ENCODE measurements at places on chromosomes 6 and 20.

DNA sequence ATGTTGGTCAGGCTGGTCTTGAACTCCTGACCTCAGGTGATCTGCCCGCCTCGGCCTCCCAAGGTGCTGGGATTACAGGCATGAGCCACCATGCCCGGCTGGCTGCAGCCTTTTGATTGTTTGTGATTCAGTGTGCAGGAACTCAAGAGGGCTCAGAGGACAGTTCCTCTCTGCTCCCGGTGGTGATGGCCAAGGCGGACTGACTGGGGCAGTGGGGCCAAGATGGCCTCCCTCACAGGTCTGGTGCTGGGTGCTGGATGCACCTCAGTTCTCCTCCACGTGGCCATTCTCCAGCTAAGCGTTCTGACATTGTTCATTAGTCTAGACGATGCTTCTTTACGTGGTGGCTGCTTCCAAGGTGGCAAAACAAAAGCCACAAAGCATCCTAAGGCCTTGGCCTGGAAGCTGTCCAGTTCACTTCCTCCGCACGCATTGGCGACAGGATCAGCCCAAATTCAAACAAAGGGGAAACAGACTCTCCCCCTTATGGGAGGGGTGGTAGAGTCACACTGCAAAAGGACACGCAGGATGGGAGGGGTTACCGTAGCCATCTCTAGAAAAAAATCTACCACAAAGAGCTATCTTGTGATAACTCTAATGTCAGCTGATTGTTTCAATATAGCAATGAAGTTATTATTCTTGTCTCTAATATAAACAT, 146.9 kb downstream of the FOXC1 start:
- no peak for DNase-seq

GRCh38 chr20:37936041-37936440, 33.1 kb downstream of the VSTM2L start:
- no peak for DNase-seq

DNA sequence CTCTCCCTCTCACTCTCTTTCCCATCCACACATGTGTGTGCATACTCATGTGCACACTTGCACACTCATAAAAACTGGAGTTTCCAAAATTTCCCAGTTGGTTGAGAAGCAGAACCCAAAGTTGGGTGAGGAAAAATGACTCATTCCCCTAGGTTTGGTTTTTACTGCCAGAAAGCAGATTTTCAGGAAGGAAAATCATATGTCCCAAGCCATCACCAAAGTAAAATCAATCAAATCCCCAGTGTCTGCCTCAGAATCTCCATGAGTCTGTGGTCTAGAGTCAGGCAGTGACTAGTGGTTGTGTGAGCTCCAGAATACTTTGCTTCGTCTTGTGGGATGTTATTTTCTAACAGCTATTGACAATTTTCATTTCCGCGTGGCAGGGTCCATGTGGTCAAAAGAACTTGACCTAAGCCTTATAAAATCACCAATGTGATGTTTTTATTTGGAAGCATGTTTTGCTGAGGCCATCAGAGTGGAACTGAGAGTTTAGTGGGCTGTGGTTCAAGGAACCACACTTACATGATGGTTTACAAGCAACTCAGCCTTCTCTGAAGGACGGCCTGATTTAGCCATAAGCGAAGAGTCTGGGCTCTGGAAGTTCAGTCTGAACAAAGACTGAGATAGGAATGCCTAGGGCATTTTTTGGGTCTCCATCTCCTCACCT, 81.9 kb upstream of the CCN6 start:
- no peak for DNase-seq

DNA sequence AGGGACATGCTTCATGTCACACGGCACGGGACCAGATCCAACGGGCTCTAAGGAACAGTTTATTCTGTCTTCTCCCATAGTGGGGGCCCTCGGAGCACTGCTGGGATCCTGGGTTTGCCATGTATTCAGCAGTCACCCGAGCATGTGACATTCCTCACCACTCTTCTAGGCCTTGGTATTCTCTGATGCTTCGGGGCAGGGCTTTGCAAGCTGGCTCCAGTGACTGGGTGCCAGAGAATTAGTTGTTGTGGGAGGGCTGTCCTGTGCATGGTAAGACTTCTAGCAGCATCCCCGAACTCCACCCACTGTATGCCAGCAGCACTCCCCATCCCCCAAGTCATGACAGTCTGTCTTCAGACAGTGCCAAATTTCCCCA, 5.4 kb downstream of the CCN5 start:
- peak; percentile 96 for DNase-seq

- no peak for DNase-seq
Measured at GRCh38 chr6:6711832-6712448, 123.4 kb downstream of the LY86 start.

DNA sequence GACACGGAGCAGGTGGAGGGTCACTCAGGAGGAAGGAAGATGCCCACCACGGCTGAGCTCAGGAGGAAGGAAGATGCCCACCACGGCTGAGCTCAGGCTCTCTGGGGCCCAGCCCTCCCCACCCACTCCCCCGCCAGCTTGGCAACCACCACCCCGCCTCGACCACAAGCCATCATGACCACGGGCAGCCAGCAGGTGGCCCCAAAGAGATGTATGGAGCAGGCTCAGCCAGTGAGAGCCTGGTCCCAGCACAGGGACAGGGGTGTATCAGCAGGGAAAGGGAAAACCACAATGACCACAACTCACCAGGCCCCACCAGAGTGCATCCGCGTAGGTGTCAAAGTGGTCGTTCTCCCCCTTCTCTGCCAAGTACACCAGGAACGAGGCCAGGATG, 30.4 kb downstream of the KCNQ2 start:
- peak; percentile 59 for DNase-seq

- peak; percentile 66 for DNase-seq
Measured at GRCh38 chr6:10033223-10033829, 381.5 kb downstream of the TFAP2A start.

GRCh38 chr6:99458319-99458718, 33.2 kb upstream of the PNISR start:
- DNase-seq, result peak; percentile 48

DNA sequence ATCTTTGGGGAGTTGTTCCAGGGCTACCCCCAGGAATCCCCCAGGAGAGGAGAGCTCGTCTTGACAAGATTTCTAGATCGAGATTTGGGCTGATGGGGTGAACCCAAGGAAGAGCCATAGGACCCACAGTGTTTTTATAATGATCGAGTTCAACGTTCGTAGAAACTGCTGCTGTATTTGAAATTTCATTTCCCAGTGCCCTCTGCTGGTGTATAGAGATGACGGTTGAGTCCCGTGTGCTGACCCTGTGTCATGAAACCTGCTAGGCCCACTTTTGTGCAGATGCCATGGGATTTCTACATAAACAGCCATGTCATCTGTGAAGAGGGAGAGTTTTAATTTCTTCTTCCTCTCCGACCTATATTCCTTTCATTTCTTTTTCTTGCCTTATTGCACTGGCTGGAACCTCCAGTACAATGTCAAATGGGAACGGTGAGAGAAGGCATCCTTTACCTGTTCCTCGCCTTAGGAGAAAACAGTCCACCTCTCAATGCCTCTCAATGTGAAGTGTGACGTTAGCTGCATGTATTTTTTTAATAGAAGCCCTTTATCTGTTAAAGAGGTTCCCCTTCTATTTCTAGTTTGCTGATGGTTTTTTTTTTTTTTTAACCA, 28.6 kb upstream of the NTSR1 start:
- no peak for DNase-seq

- DNase-seq, result no peak
Measured at GRCh38 chr6:73879501-73880293, 183.7 kb downstream of the CD109 start.

- no peak for DNase-seq
Measured at GRCh38 chr6:33960345-33961313, 156.8 kb upstream of the MLN start.

GRCh38 chr6:145603424-145603833, 131.9 kb downstream of the EPM2A start:
- DNase-seq, result no peak

GRCh38 chr6:142926494-142927270, 18.3 kb downstream of the HIVEP2 start:
- peak; percentile 77 for DNase-seq

DNA sequence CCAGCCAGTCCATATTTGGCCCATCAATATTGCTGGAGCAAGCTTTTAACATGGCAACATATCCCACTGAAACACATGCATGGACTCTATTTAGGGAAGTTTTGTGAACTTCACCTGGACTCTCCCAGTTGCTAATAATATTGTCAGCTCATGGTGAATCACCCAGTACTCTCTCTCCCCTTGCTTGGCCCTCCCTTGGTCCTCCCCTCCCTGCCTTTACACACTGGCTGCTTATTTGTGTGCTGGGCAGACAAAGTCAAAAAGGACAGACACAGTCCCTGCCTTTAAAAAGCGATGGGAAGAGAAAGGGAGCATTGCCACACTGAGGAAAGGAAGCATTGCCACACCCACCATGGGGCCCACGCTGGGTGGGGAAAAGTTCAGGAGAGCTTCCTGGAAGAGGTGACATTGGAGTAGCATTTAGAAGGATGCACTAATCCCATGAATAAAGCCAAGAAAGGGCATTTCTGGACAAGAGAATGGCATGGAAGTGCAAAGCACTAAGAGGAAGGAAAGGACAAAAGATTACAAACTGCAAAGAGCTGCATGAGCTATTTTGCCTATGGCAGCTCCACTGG, 143.4 kb upstream of the EXOC2 start:
- peak; percentile 34 for DNase-seq

GRCh38 chr6:127136786-127137185, 18.3 kb downstream of the RSPO3 start:
- no peak for DNase-seq

DNA sequence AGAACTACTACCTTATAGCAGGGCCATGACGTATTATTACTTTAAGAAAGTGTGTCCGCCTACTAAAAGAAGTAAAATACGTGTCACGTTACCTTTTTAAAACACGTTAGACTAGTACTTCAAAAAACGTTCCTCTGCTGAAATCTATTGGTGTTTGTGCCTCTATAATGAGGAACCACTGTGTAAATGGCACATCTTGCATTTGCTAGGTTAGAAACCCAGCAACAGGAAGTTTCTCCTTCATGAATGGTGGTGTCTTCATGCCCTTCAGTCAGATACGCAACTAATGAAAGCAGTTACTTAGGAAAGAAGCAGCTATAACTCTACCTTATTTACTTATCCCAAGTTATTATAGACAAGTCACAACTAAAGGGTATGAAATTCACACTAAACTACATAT, 343.5 kb downstream of the RNGTT start:
- DNase-seq, result no peak

- DNase-seq, result no peak
Measured at GRCh38 chr6:16653226-16653625, 108.0 kb downstream of the ATXN1 start.

DNA sequence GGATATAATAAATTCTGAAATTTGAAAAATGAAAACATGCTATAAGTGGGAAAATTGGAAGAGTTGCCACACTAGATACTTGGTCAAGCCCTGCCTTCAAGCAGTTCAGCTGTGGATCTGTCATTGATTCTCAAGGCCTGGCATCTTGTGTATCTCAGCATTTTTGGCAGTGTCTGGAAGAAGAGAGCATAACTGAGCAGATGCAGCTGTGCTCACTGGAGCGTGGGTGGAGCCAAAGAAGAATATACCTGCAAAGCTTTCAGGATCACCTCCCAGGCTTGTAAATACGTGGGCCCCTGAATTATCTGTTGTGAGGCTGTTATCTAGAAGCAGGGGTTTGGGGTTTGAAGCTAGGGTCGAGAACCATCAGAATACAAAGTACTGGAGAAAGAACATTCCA, 31.3 kb upstream of the CHD6 start:
- DNase-seq, result no peak

DNA sequence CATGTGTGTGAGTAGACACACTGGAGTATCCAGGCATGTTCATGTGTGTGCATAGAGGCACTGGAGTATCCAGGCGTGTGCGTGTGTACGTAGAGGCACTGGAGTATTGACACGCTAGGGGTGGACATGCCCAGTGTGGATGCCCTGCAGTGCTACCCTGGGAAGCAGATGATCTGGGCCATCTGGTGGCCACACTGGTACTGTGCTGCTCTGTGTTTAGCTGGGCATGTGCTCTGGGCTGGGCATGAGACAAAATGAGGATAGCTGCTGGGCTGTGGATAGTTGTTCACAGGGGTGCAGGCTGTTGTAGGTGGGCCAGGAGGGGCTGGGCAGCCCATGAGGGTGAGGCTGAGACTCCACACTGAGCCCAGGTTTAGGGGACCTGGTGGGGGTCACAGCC, 24.0 kb upstream of the NPBWR2 start:
- DNase-seq, result no peak

DNA sequence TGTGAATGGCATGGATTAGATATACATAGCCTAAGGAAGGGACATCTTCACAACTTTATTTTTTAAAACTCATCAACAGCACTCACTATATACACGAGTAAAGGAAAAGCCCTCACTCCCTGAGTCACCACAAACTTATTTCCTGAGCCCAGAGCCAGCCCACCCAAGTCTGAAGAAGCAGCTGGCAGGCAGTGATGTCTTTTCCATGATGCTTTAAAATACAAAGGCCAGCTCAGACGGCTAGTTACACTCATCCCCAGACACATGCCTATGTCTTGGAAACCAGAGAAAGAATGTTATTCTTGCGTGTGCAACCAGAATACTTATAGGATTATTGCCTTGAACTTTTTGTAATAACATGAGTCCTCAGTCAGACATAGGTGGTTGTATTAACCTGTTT, 114.4 kb downstream of the ADGRG6 start:
- peak; percentile 63 for DNase-seq

GRCh38 chr20:37393863-37394542, 48.1 kb downstream of the SRC start:
- no peak for DNase-seq

- no peak for DNase-seq
Measured at GRCh38 chr6:82629921-82630320, 266.3 kb downstream of the TPBG start.

DNA sequence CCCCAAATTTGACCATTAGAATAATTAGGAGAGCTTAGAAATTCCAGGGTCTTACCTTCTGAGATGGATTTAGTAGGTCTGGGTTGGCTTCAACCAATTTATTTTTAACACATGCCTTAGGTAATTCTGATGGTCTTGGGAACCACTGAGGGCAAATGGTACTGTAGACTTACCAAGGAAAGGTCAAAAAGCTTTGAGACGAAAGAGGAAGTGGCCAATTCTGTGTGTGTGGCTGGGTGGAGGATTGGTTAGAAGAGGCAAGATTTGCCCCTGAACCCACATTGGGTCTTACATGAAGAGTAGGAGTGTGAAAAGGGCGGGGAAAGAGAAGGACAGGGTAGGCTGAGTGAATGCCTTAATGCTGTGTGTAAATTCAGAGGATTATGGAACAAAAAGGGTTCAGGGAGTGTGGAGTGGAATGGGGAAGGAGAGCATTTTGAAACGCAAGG, 2.7 kb downstream of the ITCH start:
- no peak for DNase-seq

All from ACHN (cell line).